ENCODE measurements at places on chromosomes 4 and X.
A peak's percentile ranks its signal among the peaks of the same experiment; 100 is the strongest.

DNA sequence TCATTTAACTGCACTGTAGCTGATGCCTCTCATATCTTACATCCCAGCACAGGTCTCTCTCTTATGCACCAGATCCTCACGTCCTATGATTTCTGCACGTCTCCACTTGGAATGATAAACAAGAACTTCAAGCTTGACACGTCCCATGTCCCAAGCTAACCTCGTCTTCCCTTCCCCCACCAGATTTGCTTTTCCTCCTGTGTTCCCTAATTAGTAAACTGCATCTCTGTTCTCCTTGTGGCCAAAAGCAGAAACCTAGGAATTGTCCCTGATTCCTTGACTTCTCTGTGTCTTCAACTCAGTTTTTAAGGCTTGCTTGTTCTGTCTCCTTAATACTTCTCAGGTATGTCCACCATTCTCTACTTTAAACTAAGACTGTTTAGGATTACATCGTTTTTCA lies 171.9 kb downstream of the BMPR1B start:
- no peak for DNase-seq

- peak; percentile 38 for DNase-seq
Observed at GRCh38 chr4:21544415-21544814, 404.2 kb downstream of the KCNIP4 start.

GRCh38 chrX:6313356-6313755 lies 84.7 kb upstream of the NLGN4X start:
- DNase-seq, result peak; percentile 59

DNA sequence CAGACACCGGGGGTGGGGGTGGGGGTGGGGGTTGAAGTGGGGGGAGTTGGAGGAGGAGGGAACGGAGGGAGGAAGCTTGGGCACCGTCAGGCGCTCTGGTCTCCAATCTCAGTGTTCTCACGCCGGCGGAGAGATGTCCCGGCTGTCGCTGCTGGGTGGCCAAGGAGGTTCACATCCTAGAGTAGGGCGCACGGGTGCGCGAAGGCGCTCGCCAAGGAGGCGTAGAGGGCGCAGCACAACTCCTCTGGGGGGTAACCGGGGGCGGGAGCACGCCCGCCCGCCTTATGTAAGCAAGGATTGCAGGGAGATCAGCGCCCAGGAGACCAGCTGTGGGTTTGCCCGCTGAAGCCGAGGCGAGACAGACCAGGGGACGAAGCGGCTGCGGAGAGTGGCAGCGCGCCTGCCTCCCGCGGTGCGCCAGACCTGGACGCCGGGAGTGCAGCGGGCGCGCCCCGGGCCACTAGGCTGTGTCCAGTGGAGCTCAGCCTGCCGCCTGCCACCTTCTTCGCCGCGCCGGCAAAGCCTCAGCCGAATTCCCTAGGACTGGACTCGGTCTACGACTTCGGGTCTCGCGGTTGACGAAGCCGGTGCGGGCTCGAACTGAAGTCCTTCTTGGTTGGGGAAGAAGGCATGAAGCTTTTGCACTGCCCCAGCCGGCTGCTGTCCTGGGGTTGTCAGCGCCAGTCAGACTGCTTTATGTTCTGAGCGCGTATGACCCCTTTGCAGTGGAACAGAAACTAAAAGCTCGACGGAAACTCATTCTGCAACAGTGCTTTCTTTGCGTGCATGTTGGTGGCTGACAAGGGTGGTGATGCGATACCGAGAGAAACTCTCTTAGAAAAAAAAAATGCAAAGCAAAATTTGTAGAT lies 707 bp upstream of the UNC5C start:
- DNase-seq, result peak; percentile 53

DNA sequence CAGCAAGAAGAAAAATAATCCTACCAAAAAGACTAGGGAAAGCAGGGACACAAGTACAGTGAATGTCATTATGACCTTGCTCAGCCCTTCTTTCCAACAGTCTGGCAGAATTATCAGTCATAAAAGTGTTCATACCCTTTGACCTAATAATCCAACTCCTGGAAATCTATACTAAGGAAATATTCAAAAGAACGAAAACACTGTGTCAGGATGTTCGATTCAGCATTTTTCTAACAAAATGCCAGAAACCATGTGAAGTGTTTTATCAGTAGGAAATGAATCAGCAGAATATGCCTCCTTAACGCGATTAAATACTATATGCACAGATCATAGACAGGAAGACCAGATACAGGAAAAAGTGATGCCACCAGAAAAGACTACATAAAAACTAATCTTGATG lies 16.2 kb upstream of the S100G start:
- no peak for DNase-seq

GRCh38 chr4:148240241-148240640 lies 202.0 kb downstream of the NR3C2 start:
- DNase-seq, result no peak

GRCh38 chrX:149398027-149398426 lies 107.1 kb downstream of the IDS start:
- DNase-seq, result no peak

- DNase-seq, result no peak
Observed at GRCh38 chr4:25879991-25880651, 17.3 kb upstream of the SEL1L3 start.

DNA sequence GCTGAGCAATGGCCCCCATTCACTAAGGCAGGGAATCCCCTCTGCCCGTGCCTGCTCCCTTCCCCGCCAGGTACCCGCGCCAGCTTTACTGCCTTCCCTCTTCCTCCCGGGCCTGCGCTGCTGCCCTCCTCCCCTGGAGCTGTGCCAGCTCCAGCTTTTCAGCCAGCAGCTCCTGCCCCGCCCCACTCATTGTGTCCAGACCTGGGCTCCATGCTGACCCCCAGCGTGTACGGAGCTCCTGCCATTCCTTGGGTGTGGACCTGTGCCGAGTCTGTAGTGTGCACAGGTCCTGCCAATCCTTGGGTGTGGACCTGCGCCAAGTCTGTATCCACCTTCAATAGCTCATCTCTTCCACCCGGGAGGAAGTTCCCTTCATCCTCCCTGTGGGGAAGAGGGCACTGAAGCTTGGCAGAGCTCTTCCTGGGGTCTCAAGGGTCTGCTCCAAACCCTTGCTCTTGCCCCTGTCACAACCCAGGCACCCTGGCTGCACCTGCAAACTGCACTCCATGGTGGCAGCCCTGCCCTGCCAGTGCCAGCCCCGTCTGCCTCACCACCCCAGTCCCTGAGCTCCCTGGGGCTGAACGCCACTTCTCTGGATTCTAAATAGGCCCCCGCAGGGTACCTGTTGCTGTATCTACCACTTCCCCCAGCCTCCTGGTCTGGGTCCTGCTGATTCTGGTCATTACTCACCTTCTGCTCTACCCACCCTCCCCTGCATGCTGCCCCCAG lies 63.9 kb downstream of the TRMT44 start:
- no peak for DNase-seq

GRCh38 chr4:181108237-181108636 lies 1135.0 kb upstream of the TENM3 start:
- DNase-seq, result peak; percentile 1

GRCh38 chr4:8051644-8052043 lies 107.0 kb downstream of the ABLIM2 start:
- DNase-seq, result no peak

DNA sequence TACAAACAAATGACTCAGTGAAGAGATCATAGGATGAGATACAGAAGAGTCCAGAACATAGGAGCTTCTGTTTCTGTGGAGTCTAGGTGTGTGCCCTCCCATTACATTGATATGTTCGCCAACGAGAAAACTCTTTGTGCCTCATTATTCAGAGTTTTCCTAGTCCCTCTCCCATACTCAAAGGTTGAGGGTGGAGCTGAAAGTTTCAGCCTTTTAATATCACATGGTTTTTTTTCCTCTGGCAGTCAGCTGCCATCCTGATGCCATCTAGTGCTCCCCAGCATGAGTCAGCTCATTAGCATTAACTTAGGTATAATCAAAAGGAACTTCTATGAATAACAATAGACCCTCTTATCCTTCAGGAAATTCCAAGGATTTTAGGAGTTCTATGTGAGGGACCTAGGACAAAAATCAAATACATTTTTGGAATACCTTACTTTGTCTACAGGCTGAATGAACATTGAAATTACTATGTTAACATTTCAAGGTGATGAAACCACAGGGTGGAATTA lies 559.6 kb upstream of the AMOT start:
- DNase-seq, result peak; percentile 76

DNA sequence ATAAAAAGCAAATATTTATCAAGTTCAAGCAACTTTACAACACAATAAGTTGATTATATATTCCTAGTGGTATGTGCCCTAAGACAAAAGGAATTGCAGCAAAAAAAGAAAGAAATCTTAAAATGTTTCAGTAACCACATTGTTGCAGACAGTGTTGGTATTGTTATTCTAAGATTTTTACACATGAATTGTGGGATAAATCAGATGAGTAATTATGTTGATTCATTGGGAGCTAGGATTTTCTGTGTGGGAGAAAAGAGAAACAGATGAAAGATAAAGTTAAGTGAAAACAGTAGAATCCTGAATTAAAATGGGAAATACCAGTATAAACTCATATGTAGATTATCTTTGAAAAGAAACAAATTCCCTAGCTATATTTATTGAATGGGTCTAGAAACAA lies 362.4 kb downstream of the PPP3CA start:
- DNase-seq, result no peak

- no peak for DNase-seq
Observed at GRCh38 chr4:113575401-113575800, 186.1 kb downstream of the CAMK2D start.

- DNase-seq, result no peak
Observed at GRCh38 chr4:77154065-77154464, 2.9 kb upstream of the CCNG2 start.

- no peak for DNase-seq
Observed at GRCh38 chr4:4995908-4996265, 23.4 kb downstream of the CYTL1 start.

DNA sequence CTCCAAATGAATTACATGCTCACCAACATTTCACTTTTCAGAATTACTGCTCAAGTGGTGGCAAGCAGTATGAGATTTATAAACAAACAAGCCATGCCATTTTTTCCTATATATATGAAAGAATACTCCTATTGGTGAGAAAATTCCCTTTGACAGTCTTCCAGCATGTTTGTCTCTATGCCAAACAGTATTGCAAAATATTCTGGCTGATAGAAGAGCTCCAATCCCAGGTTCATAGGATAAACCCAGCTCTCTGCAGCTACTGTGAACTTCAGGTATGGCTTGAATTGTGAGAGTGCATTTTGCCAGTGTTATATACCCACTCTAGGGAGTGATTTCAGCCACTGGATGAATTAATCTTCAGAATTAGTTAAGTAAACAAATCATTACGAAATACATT lies 108.8 kb downstream of the MAGEC2 start:
- DNase-seq, result no peak

DNA sequence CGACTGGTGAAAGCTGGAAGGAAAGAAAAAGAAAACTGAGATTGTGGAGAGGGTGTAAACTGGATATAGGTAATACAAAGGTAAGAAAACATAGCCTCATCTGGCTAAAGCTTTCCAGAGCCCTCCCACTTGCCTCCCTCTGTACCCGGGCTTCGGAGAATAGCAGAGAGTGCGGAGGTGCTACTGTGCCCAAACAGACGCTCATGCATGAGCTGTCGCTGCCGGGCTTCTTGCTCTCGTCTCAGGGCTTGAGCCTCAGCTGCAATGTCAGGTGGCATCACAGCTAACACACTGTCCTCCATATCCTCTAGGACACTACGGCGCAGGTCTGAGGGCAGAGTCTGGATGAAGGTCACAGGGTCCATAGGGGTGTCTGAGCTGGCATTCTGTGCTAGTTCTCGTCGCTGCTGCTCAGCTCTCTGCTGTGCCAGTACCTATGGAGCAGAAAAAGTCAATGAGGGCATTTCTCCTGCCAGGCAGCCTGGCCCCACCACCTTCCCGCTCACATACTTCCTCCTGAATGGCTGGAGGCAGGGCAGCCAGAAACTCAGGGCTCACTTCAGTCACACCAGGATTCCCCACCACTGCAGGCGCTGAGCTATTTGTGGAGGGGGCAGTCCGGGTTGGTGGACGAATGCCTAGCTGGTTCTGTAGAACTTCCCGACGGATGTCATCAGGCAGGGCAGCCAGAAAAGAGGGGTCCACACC lies 116.7 kb upstream of the HSD17B10 start:
- DNase-seq, result no peak

- no peak for DNase-seq
Observed at GRCh38 chrX:104130808-104131207, 18.5 kb downstream of the ZCCHC18 start.

Measured in mesendoderm (in vitro differentiated cells).